Stimulated activated CD8-positive, alpha-beta memory T cell treated with anti-CD3 and anti-CD28 coated beads, Interleukin-12 subunit alpha, Interleukin-12 subunit beta, amount 100 ng/mL, for 1 hour (primary cell): ENCODE measurements at places on chromosomes 7 and 10.

- no peak for DNase-seq
Observed at GRCh38 chr10:68043030-68043429, 32.1 kb downstream of the HERC4 start.

- no peak for DNase-seq
Observed at GRCh38 chr7:42932811-42933591, 825 bp downstream of the MRPL32 start.

DNA sequence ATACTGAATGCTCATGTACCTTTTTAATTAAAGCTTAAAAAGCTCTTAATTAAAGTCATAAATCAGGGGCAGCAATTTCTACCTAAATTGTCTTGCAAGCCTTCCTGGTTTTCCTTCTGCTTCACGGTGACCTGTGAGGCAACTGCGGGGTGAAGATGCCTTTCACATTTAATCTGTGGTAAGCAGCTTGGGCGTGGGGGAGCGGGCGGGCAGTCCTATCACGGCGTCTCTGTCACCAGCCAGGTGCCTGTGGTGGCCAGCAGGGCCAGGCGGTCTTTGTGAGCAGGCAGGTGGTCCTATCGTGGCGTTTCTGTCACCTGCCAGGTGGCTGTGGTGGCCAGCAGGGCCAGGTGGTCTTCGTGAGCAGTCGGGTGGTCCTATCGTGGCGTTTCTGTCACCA, 269.2 kb upstream of the PPP2R2D start:
- no peak for DNase-seq

- no peak for DNase-seq
Observed at GRCh38 chr10:32461203-32461602, 15.3 kb downstream of the CCDC7 start.

GRCh38 chr10:3747984-3748383, 37.0 kb downstream of the KLF6 start:
- DNase-seq = no peak

DNA sequence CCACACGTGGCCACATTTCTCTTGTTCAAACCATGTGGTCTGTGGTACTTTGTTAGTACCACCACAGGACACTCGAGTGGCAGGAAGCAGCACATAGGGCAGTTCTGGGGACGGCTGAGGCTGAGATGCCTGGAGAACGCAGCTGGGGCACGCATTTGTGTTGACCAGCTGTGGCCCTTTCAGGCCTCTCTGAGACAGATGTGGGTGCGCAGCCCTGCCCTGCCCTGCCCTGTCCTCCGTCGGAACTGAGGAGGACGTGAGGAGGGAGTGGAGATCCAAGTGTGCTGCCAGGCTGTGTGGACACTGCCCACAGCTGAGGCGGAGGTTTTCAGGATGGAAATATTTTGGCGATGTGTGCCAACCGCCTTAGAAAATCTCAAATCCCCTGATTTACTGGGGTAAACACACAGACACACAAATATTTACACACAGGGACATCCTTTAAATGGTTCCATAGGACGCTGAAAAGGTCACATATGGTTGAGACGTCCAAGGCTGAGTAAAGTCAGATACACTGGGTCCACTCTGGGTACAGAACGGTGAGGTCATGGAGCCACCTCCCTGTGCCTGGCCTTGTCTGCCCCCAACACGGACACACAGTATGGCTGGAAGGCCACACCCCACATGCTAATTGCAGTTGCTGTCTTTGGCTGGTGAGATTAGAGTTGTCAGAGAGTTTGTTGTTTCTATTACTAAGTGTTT, 14.8 kb downstream of the BHLHA15 start:
- no peak for DNase-seq

GRCh38 chr7:152751449-152752141, 8.0 kb upstream of the ACTR3B start:
- no peak for DNase-seq

- DNase-seq = no peak
Observed at GRCh38 chr7:30209951-30210350, 74.4 kb upstream of the ZNRF2 start.

DNA sequence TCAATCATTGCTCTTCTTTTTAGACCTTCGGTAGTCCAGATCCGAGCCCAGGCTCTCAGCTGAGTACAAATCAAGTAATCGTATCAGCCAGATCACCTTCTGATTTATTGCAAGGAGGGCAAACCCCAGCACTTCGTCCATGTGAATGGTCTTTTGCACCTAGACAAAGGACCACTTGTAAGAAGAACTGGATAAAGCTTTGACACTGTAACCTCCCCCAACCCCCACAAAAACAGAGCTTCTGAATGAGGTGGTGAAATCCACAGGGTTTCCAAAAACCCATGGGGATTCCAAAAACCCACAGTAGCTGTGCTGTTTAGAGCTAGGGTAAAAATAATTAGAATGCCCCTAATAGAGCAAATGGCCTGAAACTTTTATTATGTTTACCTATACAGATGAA, 148.8 kb upstream of the ODAD2 start:
- DNase-seq = no peak

DNA sequence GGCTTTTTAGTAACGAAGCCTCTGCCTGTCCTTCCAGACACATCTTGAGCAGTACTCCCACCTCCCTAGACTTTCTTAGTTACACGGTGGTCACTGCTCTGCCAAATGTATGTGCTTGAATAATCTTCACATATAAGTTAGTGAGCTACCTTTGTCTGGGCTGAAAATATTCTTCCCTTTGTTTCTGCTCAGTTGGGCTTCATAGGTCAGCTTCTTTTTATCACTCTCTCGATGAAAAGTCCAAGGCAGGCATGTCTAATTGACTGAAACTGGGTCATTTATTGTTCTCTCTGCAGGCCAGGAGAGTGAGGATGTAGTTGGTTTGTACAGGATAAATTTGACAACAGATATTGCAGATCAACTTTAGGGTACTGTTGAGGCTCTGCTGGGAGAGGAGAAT, 636.7 kb upstream of the IGFBP3 start:
- no peak for DNase-seq

- no peak for DNase-seq
Observed at GRCh38 chr7:64636386-64636785, 29.5 kb upstream of the ZNF107 start.

GRCh38 chr7:78528964-78529363, 730.4 kb downstream of the PHTF2 start:
- DNase-seq = no peak

DNA sequence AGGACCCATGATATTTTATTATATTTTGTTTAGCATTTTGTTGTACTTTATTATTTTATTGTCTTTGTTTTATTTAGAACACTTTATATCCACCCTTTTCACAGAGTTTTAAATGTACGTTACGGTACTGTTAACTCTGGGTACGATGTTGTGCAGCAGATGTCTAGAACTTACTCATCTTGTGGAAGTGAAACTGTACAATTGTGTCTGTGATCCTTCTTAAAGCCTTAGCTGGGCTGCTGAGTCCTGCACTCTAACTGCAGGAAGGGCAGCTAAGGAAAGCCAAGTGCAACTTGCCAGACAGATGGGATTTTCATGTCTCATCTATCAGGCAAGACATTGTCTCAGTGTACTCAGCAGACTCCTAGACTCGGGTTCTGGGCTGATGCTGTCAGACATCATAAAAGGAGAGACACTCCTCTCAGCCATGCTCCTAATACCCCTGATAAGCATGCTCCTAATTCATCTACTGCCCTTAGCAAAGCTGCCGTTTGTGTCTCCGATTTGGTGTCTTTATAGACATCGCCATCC, 14.6 kb upstream of the INSYN2A start:
- no peak for DNase-seq

- DNase-seq = no peak
Observed at GRCh38 chr10:11431216-11431555, 180.3 kb downstream of the USP6NL start.

DNA sequence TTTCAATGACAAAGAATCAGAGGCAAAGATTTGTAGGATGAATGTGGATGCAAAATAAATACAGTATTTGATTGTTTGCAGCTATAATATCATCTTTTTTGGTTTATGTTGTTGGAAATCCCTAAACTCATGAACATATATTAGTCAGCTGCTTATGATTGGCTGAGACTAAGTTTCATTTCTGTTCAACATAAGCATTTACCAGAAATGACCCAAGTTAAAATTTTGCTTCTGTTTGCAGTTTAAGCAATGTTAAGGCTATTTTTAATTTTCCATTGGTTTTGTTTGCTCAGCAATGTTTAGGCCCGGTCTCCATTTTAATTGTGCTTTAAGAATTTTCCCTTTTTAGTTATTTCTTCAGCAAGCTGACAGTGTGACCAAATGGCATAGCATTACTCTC, 22.0 kb downstream of the GIMAP6 start:
- DNase-seq = no peak

DNA sequence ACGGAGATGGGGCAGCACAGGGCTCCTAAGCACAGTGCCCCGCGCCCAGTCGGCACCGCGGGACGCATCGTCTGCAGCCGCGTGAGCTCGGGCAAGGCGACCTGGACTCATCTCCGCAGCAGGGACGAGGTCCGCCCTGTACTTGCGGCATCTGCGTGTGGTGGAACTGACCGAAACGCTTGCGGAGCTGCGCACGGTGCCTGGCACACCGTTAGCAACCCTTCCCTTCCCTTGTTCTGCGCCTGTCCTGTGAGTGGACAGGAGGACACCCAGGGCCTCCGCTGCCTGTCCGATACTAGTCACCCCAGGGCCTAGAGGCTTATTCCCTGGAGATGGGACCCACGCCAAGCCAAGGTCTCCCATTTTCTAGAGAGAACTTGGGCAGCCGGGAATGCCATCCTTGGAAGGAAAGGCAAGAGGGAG, 98.5 kb downstream of the WDR11 start:
- DNase-seq = no peak

DNA sequence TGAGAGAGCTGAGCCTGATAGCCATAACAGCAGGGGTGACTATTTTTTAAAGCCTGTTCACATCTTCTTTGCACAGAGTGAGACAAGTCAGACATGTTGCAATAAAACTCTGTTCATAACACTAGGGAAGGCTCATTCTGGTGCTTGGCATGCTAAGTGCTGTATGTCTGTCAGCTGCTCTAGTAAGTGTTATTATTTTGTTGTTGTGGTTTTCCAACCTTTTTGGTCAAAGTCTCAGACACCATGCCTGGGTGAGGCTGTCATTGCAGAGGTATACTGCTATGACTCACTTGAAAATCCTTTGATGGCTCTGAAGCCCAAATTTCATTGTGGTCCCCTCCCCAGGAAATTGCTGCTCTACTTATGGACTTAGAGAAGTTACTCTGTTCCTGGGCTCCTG, 129.7 kb downstream of the ADRA2A start:
- DNase-seq = no peak

GRCh38 chr7:22865602-22865960, 42.9 kb upstream of the TOMM7 start:
- no peak for DNase-seq
